Right cardiac atrium (tissue), 5 donors: ENCODE measurements at places on chromosomes 5 and 9. TPM values are rescaled to one million over a fixed set of nuclear protein-coding genes. Genes with fewer than 3 reads are reported as not detected.

The SMIM33 gene
- polyA plus RNA-seq, result not detected

The GRM6 gene
- polyA plus RNA-seq, result under 0.01 TPM

The NTRK2 gene
- polyA plus RNA-seq, result 9.6 TPM

The POLR1E gene
- 9.3 TPM for polyA plus RNA-seq
